Prostate gland (tissue), 2 donors: ENCODE measurements at places on chromosomes 2 and 18.

DNA sequence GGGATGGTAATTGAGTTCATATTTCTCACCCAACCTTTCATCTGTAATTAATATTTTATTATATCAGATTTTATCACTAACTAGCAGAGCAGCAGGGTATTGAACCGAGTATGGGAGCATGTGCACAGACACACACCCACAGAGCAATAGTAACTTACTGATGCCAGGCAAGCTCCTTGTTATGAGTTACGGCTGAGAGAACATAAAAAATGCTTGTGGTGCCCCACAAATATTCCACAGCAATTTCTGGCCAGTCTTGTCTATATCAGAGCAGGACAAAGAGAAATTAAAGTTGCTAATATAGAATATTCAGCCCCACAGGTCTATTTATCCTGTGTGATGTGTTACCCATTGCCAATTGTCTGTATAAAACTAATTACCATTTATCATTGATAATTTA, 501.8 kb upstream of the RAB12 start:
- DNase-seq = no peak

DNA sequence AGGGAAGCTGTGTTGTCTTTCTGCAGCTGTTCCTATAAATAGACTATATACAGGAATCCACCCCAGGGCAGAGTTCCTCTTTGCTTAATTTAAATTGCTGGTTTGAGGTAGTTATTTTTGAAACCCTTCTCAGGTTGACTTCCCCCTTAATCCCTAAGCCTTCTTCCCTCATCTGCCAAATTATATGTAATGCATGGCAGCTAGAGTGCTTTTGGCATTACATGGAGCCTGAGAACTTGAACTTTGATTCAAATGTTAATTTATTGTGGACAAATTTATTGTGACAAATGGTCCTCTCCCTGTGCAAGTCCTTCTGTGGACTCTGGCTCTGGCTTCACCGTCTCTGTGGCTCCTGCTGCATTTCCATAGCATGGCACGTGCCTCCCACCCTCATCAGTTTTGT, 29.2 kb downstream of the MYO1B start:
- no peak for DNase-seq

- DNase-seq = no peak
Observed at GRCh38 chr2:98455494-98455976, 10.9 kb downstream of the INPP4A start.

DNA sequence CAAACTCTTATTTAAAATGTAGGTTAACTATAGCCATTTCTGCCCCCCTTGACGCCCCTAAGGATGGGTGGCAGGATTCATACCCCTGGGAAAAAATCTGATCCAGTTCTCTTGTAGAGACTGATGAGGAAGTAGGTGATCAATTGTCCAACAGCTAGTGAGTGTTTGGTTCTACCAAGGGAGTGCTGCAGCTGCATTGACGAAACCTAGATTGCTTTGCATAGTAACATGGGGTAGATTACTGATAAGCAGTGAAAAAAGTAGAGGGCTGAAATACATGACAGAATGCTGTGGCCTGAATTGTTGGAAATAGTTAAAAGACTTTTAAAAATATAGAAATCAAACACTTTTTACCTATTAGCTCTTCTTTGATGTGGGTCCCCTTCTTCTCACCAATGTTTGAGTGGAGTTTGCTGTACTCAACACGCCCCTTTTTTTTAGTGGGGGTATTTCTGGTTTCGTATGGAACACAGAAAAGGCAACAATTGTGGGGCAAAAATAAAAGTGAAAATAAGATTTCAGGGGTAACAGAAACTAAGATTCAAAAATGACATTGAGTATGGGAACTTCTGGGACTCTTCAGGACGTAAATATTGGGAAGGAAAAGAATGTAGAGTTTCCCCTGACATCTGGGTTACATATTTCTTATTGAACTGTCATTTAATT, 66.2 kb downstream of the MAIP1 start:
- no peak for DNase-seq

DNA sequence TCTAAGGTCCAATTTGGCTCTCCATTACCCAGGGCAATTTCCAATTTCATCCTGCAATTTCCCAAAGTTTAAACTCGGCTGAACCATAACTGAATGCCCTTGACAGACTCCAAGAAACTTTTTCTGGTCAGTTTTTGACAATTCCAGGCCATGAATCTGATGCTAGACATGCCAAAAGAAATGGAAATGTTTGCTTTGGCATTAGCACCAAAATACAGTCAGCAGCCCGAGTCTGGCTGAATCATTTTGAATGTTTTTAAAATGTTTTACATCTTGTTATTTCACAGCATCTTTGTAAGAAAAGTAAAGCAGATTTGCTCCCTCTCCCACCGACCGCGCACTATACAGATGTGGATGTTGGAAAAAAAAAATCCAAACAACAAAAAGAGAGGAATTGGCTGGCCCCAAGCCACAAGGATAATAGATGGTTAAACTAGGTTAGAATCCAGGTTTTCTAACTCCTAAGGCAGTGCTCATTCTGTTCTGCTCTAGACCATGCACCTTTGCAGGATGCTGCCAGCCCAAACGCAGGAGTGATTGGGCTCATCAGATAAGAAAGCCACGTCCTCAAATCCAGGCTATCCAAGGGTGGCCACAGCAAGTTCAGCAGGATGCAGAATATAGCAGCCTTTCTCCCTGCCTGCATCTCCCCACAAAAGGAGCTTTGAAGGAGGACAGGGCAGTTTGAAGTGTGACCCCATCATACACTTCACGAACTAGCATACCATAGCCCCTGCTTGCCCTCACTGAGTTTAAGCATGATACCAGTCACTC, 167.5 kb downstream of the ALK start:
- DNase-seq = no peak

GRCh38 chr2:110853516-110853915, 121.1 kb downstream of the ACOXL start:
- DNase-seq = no peak

GRCh38 chr2:14256890-14257289, 375.6 kb upstream of the LRATD1 start:
- no peak for DNase-seq

DNA sequence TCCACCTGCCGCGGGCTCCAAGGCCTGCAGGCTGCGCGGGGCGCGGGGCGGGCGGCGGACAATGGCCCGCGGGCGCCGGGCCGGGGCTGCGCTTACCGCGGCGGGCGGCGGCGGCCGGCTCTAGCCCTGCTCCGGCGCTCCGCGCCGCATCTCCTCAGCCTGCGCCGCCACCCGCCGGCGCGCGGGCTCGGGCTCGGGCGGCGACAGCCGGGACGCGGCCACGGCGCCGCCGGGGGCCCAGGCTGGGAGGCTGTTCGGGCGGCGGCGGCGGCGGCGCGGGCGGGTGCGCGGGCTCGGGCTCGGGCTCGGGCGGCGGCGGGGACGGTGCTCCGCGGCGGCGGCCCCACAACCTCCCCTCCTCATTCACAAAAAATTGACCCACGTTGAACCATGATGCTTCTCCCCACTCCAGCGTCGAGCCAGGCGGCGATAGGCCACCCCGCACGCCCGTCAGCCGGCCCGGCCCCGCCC, at the start of gene HDAC4:
Gene HDAC4 (minus strand): TSS at position 425 of the 471 bp plus-strand sequence. CDS start 48,321 bp downstream, outside the sequence.
- DNase-seq = no peak

GRCh38 chr2:192328297-192328696, 133.6 kb upstream of the TMEFF2 start:
- DNase-seq = no peak

GRCh38 chr2:220489121-220489520, 861.7 kb downstream of the SLC4A3 start:
- DNase-seq = no peak

DNA sequence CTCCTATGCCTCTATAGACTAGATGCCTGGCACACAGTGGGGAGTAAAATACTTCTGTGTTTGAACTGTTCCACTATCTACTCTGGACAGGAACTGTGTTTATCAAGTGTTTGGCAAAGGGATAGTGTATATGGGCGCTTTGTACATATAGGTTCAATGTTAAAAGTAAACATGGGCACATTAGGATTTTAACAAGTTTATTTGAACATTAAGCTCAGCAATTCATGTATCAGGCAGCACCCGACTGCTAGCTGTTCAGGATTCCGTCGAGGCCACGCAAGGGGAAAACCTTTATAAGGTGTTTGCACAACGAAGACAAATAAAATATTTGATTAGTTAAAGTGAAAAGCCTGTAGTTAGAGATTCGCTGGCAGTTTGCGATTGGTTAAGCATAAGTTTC, 43.4 kb upstream of the ROCK2 start:
- peak; percentile 37 for DNase-seq

DNA sequence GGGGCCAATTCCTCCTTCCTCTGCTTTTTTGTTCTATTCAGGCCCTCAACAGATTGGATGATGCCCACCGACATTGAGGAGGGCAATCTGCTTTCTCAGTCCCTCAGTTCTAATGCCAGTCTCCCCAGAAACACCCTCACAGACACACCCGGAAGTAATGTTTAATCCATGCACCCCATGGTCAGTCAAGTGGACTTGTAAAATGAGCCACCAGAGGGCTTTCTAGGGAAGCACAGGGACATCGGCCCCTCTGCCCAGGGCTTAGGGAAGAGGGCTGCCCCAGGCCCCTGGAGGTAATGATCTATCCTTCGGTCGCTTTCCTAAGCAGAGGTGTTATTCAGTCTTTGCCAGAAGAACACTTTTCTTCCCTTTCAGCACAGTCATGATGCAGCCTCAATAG, 107.4 kb downstream of the PDCL3 start:
- DNase-seq = no peak

DNA sequence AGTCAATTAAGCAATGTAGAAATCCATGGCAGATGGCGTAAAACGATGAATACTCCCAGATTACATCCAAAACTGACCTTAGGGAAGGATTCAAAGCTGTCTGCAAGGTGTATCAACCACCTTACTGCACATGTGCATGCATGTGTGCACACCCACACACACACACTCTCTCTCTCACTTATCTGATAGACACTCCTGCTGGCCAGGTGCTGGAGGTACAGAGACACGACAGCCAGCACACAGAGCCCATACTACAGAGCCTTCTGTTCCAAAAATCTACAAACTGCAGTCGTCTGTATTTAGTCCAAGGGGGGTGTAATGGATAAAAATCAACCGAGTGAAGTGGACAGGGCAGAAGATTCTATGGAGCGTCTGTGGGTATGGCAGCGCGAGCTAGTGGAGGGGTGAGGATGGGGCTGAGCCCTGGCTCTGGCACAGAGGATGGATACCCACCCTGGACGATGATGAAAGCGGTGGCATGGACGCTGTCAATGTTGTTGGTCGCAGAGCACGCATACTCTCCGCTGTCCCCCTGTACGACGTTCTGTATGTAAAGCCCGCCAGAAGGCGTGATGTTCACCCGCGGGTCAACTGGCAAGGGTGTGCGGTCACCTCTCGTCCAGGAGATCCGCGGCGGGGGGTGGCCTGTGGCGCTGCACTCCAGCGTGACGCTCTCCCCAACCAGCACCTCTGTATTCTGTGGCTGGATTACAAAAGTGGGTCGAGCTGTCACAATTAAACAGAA, 78.4 kb downstream of the PXDN start:
- no peak for DNase-seq

DNA sequence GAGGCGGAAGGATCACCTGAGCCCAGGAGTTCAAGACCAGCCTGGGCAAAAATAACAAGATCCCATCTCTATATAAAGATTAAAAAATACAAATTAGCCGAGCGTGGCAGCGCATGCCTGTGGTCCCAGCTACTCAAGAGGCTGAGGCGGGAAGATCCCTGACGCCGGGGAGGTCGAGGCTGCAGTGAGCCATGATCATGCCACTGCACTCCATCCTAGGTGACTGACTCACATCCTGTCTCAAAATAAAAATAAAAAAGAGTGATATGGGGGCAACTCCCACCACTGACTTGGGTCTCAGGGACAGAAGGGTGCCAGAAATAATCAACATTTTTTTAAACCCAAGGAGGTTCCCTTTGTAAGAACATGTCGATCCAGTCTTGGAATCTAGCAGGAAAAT, 37.6 kb downstream of the ZNF516 start:
- no peak for DNase-seq

- DNase-seq = no peak
Observed at GRCh38 chr18:74422541-74422940, 34.6 kb downstream of the DIPK1C start.

DNA sequence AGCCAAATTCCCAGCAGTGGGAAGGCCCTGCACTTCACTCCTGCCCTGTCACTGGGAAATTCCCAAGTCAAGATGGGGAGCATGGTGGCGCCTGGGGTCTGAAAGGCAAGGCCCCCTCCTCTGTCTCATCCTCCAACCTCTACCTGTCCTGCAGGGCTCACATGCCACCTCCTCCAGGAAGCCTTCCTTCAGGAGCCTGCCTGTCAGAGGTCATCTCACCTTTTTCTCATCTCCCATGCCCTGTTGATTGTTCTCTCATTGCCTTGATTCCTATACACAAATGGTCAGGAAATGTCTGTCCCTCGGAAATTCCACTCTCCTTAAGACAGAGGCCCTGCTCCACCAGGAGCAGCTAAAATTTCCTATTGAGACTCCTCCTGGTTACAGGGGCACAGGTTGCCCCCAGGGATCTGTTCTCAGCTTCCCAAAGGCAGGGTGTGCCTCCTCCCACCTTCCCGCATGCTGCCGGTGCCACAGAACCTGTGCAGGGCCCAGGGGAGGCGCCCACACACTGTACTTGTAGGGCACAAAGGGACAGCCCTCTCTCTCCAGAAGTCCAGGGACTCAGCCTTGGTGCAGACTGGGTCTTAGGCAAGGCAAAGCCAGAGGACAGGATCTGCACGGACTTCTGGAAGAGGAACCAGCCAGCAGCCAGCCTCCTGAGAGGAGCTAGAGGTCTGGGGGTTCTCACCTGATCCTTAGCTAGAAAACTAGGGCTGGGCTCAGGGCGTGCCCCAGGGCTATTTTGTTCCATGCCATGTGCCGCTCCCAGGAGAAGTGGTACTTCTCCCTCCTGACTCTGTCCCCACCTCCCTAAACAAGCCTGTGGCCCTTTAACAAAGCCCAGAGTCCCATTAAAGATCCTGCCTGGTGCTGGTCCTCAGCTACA, 12.9 kb downstream of the HES6 start:
- DNase-seq = no peak

DNA sequence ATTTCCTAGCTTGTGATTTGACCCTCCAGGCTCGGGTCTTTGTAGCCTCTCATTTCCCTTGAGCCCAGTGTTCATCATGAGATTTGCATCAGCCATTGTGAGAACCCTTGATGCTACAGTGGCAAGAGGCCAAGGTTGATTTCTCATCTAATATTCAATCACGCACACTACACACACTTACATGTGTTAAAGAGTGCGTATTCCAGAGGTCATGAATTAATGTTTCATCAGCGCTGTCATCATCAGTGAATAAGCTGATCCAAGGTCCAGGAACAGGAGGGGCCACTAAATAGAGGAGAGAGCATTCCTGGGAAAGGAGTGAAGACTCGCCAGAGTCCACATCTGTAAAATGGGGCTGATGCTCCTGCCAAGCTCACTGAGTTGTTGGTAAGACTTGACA, 276.1 kb upstream of the SIX2 start:
- no peak for DNase-seq

GRCh38 chr2:83015035-83015715, 1443.9 kb downstream of the SUCLG1 start:
- DNase-seq = no peak

GRCh38 chr2:19073522-19073921, 284.9 kb downstream of the OSR1 start:
- no peak for DNase-seq

GRCh38 chr2:176742271-176742670, 470.3 kb upstream of the HNRNPA3 start:
- no peak for DNase-seq

- DNase-seq = no peak
Observed at GRCh38 chr2:181892799-181893435, 1.4 kb downstream of the ITPRID2 start.
